ENCODE measurements at places on chromosomes 5 and 9.

GRCh38 chr5:135333732-135334515, 65.1 kb downstream of the MACROH2A1 start:
- DNase-seq, result no peak

DNA sequence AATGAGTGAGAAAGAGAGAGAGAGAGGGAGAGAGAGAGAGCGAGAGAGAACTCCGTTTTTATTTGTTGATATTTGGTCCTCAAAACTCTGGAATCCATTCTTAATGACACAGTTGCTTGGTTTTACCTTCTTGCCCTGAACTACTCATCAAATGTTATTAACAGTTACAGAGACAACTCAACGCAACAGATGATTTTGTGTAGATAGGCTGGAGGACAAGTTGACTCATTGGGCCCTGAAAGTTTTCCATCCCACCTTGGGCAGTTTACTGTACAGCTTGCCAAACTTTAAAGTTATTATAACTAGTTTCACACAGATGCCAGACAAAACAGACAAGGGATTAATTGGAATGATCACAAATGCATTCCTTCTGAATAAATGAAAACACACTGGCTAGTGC, 339.9 kb downstream of the ARL15 start:
- DNase-seq, result no peak

- DNase-seq, result no peak
Measured at GRCh38 chr5:138719811-138720210, 33.4 kb upstream of the CTNNA1 start.

DNA sequence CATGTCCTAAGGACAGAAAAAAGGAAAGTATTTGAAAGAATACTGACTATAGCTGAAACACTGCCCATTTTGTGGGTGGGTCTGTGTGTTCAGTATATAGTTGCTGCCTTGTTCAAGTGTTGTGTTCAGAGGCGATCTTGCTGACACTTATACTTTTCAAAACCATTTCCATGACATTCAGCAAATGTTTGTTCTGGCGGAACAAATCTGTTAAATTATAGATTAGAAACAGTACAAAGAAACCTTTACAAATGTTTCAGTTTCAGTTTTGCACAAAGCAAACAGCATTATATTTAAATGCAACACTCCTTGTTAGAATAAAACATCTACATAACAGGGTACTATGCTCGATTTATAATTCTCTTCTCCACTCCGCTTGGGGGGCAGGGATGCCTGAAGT, 2276.3 kb downstream of the MAT2B start:
- no peak for DNase-seq

GRCh38 chr9:37761511-37761910, 7.9 kb downstream of the TRMT10B start:
- DNase-seq, result no peak

DNA sequence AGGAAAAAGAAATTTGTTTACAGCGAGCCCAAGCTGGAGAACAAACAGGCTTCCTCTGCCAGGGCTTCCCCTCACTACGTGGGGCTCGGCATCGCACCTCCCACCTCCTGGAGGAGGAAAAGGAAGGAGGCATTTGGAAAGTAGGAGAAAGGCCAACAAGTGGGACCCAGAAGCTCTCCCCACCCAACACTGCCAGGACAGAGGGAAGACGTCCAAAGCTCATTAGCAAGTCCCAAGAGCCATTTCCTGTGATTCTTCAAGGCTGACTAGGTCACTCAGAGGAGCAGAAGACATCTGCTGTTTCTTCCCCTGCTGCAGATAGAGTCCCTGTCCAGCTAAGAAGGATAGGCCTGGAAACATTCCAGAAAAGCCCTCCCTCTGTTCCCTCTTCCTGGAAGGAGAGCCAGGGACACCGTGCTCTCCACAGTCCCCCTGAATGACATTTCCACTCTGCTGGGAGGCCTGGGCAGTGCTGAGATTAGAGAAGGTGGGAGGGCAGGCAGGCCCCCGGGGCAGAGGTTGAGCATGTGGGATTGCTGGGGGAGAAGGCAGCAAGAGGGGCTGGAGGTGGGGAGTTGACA, 57.0 kb upstream of the NEURL1B start:
- no peak for DNase-seq

GRCh38 chr5:138457531-138458275, 7.6 kb upstream of the EGR1 start:
- no peak for DNase-seq

DNA sequence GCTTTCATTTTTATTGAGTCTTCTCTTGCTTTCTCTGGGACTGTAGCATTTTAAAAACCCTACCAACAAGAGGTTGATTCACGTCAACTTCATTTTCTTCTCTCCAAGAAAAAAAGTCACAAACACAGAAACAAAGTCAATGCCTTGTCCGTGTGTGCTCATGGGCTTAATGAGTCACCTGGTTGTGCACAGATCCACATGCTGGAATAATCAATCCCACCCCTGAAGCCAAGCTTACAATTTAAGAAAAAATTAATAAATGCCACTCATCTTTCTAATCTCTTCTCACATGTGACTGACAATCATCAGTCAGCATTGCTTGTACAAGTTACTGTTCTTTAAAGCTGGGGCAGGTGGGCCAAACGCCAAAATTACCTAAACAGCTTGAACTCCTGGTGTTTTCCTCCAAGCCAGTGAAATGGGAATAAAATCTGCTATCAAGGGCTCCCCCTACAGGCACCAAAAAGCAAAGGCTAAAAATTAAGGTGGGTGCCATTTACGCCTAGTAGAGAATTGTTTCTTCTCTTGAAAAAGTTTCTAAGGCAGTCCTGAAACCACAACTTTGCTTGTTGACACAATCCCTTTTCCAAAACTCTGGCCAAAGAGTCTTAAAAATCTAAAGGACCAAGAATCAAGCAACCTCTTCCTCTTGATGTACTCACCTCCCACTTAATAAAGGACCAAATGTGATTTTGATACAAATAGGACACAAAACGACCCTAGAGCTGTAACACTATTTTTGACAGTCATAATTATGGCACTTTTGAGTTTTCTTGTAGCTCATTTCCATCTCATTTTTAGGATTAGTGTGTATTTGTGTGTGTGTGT, 21.3 kb downstream of the TRMO start:
- DNase-seq, result no peak

GRCh38 chr5:57411982-57412381, 70.6 kb downstream of the ACTBL2 start:
- DNase-seq, result no peak

- no peak for DNase-seq
Measured at GRCh38 chr5:6358434-6358820, 19.9 kb downstream of the MED10 start.

- DNase-seq, result no peak
Measured at GRCh38 chr9:110069326-110070248, 138.4 kb downstream of the C9orf152 start.

DNA sequence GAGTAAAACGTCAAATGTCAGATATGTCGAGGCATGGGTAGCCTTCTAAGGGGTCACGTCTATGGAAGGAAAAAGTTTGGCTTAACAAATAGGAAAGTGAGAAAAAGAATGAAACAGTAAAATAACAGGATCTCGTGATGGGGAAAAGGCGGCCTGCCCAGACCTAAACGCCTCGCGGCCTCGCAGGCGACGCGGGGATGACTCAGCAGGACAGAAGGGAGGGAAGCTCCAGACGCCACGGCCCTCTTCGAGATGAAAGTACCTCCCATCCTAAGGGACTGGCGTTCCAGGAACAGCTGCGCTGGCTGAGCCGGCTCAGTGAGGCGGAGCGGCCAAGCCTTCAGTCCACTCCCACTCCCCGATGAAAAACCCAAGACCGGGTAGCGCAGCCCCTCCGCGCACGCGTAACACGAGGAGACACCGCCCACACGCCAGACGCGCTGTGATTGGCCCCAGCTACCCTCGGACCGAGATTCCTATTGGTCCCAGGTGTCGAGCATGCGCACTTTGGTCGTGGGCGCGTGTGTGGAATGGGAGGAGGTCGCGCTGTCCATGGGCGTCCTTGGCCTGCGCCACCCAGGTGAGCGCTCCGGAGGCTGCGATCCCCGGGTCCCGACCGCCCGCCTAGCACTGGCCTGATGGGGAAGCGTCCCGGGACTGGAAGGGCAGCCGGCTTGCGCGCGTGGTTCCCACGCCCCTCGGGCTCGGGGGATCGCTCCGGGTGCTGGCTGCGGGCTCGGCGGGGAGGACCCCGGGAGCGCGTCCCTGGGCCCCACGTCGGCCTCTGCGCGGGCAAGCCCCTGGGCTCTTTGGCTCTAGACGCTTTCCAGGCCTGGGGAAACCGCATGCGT, 588.5 kb downstream of the MTRR start:
- DNase-seq, result peak; percentile 79

DNA sequence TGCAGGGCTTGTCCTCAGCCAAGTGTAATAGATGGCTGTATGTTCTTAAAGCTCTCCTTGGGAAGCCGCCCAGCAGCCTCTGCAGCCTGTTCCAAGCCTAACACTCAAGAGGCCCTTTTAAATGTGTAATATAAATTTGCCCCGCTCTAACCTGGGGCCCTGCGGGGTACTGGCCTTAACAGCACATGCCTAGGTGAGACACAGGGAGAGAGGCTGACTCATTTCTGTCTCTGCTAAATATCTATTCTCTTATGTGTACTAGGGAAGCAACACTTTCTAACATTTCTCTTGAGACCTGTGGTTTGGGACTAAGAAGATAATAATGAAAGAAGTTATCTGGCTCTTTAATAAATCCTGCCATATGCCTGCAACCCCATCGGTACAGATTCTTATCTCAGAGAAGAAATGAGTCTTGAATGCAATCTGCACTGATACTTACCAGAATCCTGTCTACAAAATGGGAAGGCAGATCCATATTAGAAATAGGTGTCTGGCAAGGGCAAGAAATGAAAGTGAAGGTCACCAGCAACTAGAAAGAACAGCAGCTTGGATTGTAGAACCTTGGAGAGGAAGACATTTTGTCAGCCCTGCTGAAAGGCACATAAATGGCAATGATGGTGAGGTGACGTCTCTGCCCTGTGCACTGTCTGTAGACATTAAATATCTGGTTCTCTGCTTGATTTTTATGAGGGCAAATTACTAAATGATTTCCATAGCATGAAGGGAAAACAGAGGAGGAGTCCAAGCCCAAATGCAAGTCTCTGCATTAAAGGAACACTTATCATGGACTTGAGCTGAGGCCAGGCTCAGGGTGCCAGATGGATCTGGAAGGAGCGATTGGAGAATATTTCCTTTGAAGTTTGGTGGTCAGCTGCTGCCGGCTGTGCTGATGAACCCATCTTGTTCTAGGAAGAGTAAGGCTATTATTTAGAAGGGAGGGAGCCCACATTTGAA, 14.5 kb upstream of the TGFBI start:
- no peak for DNase-seq

- DNase-seq, result no peak
Measured at GRCh38 chr9:105206821-105207699, 37.4 kb upstream of the SLC44A1 start.

GRCh38 chr9:91141407-91141965, 220.2 kb downstream of the AUH start:
- no peak for DNase-seq

Measured in stimulated activated CD8-positive, alpha-beta memory T cell treated with anti-CD3 and anti-CD28 coated beads, Interleukin-2, amount 100 ng/mL, for 48 hours (primary cell).